ENCODE measurements at places on chromosomes 16 and 17.

DNA sequence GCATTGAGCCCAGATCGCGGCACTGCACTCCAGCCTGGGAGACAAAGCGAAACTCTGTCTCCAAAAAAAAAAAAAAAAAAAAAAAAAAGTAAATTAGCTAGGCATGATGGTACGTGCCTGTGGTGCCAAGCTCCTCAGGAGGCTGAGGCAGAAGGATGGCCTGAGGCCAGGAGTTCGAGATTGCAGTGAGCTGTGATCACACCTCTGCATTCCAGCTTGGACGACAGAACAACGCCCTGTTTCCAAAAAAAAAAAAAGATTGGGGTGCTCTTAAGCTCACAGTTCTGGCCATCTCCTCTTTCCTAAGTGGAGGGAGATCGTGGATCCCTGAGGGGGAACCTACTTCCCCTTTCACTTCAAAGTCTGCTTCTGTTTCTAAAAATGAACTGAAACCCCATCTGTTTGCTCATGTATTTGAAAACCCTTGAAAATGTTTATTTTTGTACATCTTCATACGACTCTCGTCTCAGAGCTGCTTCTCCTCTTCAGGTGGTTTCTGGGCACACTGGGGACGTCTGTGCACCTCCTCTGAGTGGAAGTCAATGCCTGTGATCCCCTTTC lies 138.8 kb downstream of the PRKCA start:
- no peak for DNase-seq

GRCh38 chr16:79601931-79602627 lies 1.5 kb upstream of the MAF start:
- peak; percentile 69 for DNase-seq

DNA sequence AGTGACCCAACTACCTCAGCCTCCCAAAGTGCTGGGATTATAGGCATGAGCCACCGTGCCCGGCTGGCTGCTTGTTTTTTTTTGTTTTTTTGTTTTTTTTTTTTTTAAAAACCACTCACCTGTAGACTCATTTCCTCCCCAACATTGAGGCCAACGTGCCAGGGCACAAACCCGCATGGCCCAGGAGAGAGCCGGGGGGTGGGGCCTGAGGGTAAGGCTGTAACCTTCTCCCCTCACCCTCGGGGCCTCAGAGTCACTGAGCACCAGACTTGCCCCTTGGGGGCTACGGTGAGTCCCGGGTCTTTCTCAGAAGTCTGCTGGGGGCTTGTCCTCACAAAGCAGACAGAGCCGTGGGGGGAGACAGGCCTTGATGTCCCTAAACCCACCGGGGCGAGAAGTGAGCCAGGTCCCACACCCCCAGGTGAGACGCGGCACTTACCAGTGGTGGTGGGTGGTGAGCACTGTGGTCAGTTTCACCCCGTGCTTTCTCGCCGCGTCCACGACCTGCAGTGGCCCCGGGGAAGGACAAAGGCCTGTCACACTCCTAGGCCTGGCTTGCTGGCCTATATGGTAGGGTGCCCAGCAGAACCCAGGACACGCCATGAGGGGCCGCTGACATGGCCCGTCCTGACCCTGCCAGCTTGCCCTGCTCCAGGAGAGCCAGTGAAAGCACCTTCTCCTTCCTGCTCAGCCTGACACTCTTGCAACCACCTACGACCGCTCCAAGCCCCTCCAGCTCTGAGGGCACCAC lies 4.6 kb downstream of the HAGH start:
- DNase-seq = no peak

DNA sequence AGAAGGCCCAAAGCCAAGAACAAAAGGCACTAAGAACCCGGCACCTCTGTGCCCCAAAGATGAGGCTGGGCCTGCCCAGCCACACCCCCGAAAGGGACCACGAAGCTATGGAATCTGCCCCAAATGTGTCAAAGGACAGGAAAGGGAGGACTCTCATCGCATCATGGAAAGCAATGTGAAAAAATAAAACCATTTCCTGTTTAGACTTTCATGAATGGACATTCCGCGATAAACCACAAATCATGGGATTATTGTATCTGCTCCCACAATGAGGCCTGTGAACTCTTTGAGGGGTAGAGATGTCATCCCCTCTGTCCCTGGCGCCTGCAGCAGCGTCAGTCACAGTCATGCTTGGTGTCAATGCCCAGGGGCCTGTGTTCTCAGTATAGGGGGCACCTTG lies 135.0 kb downstream of the COPRS start:
- DNase-seq = no peak

DNA sequence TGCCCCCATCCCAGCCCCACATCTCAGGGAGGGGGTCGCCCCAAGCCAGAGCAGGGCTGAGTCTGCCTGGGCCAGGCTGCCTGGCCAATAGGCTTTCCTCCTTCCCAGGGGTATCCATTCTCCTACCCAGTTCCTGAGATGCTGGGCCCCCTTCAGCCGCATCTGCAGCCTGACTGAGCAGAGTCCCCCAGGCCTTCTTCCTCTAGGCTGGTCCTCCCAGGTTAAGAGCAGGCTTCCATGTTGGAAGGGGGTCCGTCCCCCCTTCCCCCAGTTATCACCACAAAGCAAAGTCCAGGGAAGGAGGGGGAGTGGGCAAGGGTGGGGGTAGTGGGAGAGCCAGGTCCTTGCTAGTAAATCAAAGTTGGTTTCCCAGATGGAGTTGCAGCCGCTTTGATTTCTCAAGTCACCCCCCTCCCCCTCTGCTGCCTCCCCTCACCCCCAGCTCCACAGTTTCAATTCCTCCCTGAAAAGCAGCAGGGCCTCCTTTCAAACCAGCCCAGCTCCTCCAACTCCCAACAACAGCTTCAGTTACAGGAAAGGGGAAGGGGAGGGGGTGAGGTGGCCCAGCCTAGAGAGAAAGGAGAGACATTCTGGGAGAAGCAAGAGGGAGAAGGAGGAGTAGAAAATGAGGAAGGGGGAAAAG lies 9.5 kb upstream of the FZD2 start:
- DNase-seq = no peak

GRCh38 chr16:81738783-81739496 lies 40.2 kb upstream of the PLCG2 start:
- DNase-seq = no peak

- no peak for DNase-seq
These were observed 33.1 kb downstream of the PMP22 start for GRCh38 chr17:15231851-15232516.

GRCh38 chr16:82345318-82345717 lies 175.3 kb upstream of the MPHOSPH6 start:
- DNase-seq = no peak

DNA sequence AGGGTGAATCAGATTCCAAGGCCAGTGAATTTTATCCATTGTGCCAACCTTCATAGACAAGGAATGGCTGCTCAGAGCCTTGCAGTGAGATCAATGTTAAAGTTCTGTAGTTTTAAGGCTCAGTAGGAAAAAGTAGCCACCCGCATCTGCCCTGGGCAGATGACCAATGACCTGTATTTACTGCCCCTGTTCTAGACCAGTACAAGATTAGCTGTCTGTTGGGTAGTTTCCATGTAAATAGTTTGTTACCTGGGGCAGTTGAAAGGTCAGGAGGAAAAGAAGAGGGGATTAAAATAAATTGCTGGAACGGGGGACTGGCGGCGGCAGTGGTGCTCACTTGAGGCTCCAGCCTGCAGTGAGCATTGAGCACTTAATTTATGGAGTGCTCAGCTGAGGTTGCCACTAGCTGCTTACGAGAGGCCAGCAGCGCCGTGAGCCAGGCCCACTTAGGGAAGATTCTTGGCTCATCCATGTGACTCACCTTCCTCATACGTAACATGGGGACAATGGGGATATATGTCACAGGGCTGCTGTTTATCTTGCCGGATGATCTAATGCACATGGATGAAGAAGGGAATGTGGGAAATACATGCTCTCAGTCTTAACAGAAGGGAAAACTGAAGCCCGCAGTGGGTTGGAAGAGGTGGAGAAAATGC lies 10.7 kb upstream of the NOS2 start:
- no peak for DNase-seq

DNA sequence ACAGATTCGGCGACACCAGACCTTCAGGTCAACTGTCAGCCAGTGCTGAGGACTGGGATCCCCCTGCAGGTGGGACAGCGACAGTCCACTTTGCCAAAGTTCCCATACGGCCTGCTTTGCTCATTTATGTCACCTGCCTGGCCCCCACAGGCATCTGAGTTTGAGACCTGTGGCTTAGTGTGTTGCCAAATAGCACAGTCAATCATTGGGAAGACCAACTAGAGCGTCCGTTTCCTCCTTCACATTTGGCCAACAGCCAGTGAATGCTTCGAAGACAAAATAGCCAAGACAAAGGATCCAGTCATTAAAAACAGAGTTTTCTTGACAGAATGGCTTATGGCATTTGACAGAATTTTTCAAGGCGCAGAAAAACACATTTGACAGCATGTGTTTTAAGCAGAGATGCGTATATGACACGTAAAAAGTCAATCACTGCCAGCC lies 113.8 kb downstream of the ABCC12 start:
- DNase-seq = no peak

DNA sequence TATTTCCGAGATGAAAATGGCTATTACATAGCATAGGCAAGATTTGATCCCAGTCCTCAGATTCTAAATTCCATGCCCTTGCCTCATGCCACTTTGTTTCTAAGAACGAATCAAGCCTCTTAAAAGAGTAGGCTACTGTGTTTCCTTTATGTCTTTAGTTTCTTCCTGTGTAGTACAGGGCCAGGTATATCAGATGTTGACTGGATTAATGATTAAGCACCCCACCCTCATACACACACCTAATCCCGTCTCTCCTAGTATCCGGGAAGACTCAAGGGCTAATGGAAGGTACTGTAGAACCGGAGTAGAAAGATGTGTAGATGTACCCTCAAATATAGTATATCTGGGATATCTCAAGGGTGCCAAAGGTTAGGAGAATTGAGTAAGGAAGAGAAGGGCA lies 6.7 kb downstream of the TOM1L1 start:
- DNase-seq = no peak

- no peak for DNase-seq
These were observed 50.2 kb downstream of the ANKFN1 start for GRCh38 chr17:56203430-56203829.

GRCh38 chr17:7915179-7915610 lies 894 bp downstream of the RNF227 start:
- no peak for DNase-seq

DNA sequence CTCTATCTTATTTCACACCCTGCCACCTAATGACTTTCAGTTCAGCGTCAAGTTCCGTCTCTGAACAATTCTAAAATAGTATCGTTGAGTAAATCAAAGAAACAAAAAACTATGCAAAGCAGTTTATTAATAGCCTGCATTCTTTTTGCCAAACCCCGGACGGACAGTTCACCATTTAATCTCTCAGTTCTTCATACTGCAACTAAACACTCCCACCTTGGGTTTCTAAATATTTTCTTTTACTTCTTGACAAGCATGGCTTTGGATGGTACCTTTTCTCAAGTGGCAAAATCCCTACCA lies 1.2 kb downstream of the MYH11 start:
- DNase-seq = no peak

DNA sequence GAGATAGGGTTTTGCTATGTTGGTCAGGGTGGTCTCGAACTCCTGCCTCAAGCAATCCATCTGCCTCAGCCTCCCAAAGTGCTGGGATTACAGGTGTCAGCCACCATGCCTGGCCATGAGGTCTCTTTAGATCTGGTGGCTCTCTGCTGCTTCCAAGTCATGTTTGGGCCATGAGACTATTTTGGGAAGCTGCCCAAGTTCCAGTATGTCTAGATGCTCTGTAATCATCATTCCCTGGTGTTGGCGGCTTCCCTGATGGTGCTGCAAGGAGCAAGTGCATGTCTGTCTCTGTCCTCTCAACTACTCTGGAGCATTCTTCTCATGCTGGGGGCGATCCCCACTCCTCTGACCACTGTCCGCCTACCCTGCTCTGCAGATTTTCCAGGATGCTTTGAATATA lies 6.4 kb upstream of the ODF4 start:
- DNase-seq = no peak

DNA sequence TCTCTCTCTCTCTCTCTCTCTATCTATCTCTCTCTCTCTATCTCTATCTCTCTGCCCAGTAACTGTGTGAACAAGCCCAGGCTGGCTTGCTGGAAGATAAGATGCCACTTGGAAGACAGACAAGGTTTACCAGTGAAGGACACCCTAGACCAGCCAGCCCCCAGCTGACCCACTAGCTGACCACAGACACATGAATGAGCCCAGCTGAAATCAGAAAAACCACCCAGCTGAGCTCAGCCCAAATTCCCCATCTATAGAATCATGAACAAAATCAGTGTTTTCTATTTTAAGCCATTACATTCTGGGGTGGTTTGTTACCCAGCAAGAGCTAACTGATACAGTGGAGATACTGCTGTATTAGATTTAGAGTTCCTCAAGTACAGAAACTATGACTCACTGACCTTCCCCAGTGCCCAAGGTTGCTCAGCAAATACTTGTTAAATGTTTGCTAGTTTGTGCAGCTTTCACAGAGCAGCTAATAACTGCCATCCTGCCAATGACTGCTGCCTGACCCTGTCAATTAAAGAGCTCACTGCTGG lies 18.0 kb downstream of the EMP2 start:
- DNase-seq = no peak
